T-helper 17 cell (primary cell): ENCODE measurements at places on chromosomes 7 and 10.
A peak's percentile ranks its signal among the peaks of the same experiment; 100 is the strongest.

- no peak for DNase-seq
- H3K4me3 ChIP-seq = no peak overlapping the region
- H3K36me3 ChIP-seq = peaks cover 16% of the 10 kb centered on the region
- no peak overlapping the region for H3K27ac ChIP-seq
Observed at GRCh38 chr10:15814565-15814964, 45.7 kb downstream of the MINDY3 start.

DNA sequence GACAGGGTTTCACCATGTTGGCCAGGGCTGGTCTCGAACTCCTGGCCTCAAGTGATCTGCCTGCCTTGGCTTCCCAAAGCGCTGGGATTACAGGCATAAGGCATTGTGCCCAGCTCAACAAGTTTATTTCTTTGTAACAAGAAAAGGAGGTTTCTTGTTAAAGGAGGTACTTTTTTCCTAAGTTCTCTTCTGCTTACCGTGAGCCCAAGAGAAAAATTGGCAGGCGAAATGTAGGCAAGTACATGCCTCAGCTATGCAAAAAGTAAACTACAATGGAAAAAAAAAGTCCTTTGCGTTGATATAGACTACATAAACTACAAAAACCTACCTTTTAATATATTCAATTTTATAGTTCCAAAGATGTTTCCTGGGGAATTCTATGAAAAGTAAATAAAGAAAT is 122.6 kb downstream of the DKK1 start:
- no peaks in the 10 kb centered on the region for H3K36me3 ChIP-seq
- H3K4me1 ChIP-seq = no peaks in the 10 kb centered on the region
- no peak overlapping the region for H3K27ac ChIP-seq
- no peak overlapping the region for H3K4me3 ChIP-seq
- no peak for DNase-seq

- peaks cover 83% of the 10 kb centered on the region for H3K27me3 ChIP-seq
- peak within 1 kb of the TSS; percentile 59 for H3K27ac ChIP-seq
- peak within 1 kb of the TSS; percentile 39 for H3K4me3 ChIP-seq
- H3K36me3 ChIP-seq = peaks cover 8% of the 10 kb centered on the region
- H3K4me1 ChIP-seq = peaks cover 31% of the 10 kb centered on the region
- DNase-seq = no peak
Observed at GRCh38 chr7:27147199-27148030, at the start of gene HOXA6. Gene HOXA6, minus strand, starts transcription at chr7:27147774. Its CDS starts 25 bp downstream, at chr7:27147749.

DNA sequence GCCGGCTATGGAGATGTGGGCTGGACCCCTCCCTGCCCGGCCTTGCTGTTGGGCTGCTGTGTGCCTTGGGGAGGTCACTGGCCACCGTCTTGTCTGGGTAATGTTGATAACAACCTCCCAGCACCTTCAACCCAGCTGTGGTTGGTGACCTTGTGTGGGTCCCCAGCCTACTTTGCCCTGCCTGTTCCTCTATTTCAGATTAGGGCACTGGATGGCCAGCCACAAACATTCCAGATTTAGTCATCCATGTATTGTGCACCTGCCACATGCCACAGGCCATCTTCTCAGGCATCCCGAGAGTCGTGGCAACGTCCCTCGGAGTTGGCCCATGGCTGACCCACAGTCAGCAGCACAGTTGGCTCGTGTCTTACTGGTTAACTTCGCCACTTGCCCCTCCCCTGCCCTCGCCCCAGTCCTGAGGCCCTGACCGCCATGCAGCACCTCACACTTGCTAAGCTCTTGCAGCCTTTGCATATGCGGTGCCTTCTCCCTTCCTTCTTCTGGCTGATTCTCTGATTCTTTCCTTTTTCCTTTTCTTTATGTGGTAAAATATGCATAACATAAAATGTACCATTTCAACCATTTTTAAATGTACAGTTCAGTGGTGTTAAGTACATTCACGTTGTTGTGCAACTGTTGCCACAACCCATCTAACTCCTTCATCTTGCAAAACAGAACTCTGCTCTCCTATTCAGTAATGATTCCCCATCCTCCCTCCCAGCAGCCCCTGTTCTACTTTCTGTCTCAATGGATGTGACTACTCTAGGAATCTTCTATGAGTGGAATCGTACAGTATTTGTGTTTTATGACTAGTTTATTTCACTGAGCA is 60.6 kb downstream of the PRF1 start:
- H3K27me3 ChIP-seq = peaks cover 8% of the 10 kb centered on the region
- DNase-seq = no peak
- H3K4me1 ChIP-seq = peaks cover 5% of the 10 kb centered on the region
- no peak overlapping the region for H3K4me3 ChIP-seq
- peaks cover 5% of the 10 kb centered on the region for H3K36me3 ChIP-seq

- DNase-seq = no peak
- H3K4me3 ChIP-seq = no peak overlapping the region
- H3K27me3 ChIP-seq = no peaks in the 10 kb centered on the region
- peaks cover 3% of the 10 kb centered on the region for H3K36me3 ChIP-seq
- H3K27ac ChIP-seq = no peak overlapping the region
Observed at GRCh38 chr7:133888061-133888930, 238.8 kb upstream of the LRGUK start.

DNA sequence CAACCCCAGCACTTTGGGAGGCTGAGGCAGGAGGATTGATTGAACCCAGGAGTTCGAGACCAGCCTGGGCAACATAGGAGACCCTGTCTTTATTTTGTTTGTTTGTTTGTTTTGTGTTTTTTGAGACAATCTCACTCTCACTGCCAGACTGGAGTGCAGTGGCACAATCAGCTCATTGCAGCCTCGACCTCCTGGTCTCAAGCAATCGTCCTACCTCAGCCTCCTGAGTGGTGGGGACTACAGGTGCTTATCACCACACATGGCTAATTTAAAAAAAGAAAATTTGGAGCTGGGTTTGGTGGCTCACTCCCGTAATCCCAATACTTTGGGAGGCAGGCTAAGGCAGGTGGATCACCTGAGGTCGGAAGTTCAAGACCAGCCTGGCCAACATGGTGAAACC is 30.6 kb upstream of the CCL24 start:
- no peaks in the 10 kb centered on the region for H3K27me3 ChIP-seq
- H3K4me1 ChIP-seq = peaks cover 6% of the 10 kb centered on the region
- DNase-seq = no peak
- no peak overlapping the region for H3K27ac ChIP-seq

DNA sequence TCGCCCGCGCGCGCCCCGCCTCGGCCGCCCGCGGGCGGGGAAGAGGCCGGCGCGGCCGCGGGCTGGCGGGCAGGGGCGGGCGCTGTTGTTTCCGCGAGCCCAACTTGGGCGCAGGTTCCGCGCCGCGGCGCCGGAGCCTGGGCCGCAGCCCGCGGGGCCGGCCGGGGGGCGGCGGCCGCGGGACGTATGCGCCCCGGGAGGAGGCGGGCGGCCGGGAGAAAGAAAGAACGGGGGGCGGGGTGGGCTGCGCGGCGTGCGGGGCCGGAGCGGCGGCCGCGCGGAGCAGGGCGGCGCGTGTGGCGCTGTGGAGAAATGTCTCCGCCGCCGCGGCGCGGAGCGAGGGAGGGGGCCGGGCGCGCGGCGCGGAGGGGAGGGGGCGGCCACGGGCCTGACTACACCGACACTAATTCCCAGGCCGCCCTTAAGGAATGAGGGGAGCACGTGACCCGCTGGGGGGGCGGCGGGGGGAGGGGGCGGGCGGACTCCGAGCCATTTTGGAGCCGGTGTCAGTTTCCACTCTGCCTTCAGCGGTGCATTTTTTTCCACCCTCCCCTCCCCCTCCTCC is at the start of gene BMI1:
TSS of gene BMI1 (plus strand) at position 509 of the 565 bp plus-strand sequence. CDS start 5,351 bp downstream, outside the sequence.
- peak; percentile 63 for DNase-seq
- H3K27ac ChIP-seq = peak within 1 kb of the TSS; percentile 93
- H3K36me3 ChIP-seq = peaks cover 3% of the 10 kb centered on the region
- peaks cover 26% of the 10 kb centered on the region for H3K4me1 ChIP-seq
